ENCODE measurements at places on chromosomes 2 and 18.

DNA sequence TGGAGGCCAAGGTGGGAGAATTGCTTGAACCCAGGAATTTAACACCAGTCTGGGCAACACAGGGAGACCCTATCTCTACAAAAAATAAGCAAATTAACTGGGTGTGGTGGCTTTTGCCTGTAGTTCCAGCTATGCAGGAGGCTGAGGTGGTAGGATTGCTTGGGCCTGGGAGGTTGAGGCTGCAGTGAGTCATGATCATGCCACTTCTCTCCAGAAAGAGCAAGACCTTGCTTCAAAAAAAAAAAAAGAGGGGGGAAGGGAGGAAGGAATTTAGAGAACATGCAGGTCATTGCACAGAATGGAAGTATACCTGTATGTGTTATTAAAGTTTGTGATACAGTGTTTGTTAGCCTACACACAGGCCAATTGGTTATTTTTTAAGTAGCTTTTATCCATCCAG, 25.8 kb downstream of the PKP4 start:
- DNase-seq, result no peak

- DNase-seq, result no peak
Measured at GRCh38 chr2:187148059-187148714, 299.2 kb upstream of the ZSWIM2 start.

DNA sequence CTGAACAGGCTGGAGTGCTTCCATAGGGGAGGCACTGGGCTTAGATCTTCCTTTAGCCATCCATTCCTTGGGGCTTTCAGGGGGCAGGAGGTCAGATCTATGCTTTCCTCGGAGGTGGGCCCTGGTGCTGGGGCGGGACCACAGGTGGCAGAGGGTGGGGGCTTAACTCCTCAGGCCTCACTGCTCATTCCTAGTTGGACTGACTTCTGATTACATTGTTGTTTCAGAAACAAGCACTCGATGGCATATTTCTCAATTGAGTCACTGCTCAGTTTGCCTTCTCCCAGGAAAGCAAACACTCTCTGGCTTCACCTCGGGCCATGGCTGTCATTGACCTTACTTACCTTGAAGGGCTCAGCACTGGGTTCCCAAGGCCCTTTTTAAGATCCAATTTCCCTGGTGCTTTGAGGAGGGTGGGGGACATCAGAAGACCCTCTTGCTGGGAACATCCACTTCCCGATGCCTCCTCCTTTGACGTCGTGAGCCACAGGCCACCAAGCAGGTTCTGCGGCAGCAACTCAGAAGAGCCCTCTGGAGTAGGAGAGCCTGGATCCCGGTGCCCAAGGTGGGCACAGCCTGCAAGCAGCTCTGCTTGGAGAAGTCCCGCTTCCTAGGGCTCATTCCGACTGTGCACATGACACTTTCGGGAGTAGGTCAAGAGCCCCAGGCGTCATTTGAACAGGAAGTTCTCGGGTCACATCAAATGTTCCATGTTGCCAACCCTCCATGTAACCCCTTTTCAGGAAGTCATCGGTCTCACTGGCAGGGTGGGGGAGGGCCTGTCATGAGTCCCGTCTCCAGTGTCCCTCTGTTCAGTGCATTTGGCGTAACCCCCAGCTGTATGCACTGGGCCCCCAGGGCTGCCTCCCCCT, 40.6 kb downstream of the SDC1 start:
- DNase-seq, result no peak

DNA sequence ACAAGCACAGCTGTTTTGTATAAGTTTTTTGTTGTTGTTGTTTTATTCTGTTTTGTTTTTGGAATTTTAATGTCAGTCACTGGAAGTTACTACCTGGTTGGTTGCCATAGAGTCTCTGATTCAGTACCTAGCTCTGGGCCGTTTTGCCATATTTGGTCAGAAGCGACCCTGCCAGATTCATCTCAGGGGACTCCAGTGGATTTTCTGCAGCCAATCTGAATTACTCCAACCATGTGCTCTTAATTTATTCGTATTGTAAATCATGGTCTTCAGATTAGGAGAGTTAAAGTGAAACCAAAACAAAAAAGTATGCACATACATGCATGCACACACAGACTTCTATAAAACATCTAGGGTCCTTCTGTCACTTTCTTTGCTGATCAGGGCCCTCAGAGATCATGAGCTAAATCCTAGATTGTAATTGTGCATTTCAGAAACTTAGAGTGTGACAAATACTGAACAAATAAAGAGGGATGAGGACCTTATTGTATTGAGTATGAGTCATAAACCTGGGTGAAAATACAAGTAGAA, 317.4 kb upstream of the UBE2E3 start:
- no peak for DNase-seq

DNA sequence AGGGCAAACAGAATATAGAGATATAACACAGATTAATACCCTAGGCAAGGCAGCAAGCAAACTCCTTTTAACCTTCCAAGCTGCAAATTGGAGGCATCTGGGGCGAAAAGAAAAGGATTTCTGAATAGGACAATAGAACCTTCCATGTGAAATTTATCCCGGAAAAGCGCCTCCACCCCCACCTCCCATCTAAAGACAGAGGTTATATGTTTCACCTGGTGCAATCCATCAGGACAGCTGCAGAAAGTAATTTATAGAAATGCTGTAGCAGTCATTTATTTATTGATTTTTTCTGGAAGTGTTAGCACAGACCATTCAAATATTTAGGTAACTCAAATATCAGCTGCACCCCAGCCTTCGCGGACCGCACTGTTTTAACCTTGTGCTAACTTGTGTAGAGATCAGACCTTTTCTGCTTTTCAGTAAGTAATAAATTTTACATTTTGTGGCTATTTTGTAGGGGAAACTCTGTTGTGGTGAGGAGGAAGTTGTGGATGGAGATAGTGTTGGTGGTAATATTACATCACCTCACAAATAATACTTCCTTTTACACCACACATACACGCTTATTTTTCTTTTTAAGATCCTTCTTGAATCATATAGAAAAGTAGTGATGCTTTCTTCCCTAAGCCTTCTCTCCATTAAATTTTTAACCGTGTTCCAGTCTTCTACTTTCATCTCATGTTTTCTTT, 919.3 kb upstream of the CDH2 start:
- DNase-seq, result no peak

- DNase-seq, result peak; percentile 71
Measured at GRCh38 chr2:176464886-176465564, 195.8 kb downstream of the MTX2 start.

GRCh38 chr2:241813644-241814392, 4.8 kb downstream of the NEU4 start:
- no peak for DNase-seq

- no peak for DNase-seq
Measured at GRCh38 chr2:69201259-69201658, 185.8 kb downstream of the GFPT1 start.

DNA sequence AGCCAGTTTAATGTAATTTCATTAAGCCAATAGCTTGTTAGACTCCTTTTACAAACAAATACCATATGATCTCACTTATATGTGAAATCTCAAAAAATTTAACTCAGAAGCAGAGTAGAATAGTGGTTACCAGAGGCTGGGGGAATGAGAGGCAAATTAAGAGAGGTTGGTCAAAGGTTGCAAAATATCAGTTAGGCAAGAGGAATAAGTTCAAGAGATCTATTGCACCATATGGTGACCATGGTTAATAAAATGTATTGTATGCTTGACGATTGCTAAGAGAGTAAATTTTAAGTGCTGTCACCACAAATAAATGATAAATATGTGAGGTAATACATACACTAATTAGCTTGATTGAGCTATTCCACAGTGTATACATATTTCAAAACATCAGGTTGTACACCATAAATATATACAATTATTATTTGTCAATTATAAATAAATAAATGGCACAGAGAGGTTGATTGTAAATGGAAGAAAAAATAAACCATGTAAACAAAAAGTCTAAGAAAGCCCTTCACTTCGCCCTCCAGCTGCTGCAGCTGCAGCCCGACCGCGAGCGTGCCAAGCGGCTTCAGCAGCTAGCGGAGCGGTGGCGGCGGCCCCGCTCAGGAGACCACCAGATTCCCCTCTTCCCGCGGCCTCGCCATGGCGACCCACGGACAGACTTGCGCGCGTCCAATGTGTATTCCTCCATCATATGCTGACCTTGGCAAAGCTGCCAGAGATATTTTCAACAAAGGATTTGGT, 23.0 kb upstream of the ACTR2 start:
- no peak for DNase-seq

DNA sequence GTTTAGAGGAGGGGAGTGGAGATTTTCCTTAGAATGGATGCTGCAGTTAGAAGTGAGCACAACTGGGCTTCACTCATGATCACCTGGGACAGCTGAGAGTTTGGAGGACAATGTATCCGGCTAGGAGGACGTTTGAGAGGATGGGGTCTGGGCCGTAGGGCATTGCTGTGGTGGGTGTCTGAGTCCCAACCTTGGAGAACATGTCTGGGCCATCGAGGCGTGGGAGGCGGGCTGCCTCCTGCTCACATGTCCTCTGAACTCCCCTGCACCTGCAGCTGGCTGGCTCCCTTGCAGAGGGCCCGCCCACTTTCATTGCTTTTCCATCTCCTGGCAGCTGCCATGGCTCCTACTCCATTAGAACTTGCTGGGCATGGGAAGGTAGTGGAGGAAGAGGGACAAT, 203.0 kb upstream of the PXDN start:
- no peak for DNase-seq

DNA sequence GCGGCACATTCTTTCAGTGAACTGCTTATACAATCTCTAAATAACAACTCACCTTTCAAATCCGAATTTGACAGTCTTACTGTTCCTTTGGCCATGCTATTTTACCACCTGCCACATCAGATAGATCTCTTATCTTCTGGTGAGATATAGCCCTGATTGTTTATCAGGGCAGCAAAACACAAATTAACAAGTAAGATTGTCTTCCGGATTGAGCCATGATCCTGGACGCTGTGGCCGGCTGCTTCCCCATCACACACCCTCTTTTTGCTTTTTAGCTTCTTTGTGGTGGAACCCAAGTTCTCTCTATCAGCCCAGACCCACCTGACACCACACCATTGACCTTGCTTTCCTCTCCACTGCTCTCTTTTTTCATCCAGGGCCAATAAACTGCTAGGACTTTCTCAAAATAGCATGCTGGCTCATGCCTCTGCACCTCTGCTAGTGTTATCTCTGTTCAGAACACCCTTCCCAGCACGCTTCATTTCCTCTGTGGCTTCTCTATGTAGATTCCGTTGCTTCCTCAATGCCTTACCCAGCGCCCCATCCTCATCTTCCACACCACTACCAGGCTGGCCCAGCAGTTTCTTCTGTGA, 111.8 kb upstream of the CNTNAP5 start:
- DNase-seq, result no peak

DNA sequence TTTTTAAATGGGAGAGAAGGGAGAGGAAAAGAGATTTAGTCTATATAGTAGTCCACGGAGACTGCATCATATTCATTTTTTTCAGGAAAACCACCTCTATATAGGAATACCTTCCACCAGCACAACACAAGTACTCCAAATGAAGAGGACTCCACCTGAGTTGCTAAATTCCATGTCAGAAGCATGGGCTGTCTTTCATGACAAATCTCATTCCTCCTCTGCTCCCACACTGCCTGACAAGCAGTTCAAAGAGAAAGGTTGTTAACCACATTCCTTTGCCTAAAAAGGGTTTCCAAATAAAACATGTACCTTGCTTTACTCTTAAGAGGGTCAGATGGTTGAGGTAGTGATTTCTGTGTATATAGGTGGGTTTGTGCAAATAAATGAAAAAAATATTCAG, 122.0 kb downstream of the TMEFF2 start:
- no peak for DNase-seq

DNA sequence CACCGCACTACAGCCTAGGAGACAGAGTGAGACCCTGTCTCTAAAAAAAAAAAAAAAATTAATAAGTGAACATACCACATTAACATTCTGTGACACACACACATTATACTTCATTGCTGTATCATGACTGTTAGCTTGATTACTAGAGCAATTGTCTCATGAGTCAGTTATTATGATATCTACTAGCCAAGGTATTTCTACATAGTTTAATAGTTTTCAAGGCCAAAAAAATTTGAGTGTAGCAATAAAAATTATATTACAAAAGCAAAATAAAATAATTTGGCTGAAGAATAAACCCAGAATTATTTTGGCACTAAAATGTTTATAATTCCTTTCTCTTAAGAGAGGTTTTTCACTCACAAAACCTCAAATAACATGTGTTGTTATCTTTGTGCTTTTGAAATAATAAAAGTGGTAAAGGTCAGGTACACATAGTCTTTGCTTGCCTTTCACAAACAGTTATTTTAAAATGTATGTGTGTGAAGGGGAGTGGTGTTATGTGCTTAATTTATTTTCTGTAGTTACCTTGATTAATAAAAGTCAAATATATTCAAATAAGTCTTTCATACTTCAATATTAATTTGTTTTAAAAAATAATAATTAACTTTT, 136.9 kb upstream of the SPOPL start:
- DNase-seq, result no peak

DNA sequence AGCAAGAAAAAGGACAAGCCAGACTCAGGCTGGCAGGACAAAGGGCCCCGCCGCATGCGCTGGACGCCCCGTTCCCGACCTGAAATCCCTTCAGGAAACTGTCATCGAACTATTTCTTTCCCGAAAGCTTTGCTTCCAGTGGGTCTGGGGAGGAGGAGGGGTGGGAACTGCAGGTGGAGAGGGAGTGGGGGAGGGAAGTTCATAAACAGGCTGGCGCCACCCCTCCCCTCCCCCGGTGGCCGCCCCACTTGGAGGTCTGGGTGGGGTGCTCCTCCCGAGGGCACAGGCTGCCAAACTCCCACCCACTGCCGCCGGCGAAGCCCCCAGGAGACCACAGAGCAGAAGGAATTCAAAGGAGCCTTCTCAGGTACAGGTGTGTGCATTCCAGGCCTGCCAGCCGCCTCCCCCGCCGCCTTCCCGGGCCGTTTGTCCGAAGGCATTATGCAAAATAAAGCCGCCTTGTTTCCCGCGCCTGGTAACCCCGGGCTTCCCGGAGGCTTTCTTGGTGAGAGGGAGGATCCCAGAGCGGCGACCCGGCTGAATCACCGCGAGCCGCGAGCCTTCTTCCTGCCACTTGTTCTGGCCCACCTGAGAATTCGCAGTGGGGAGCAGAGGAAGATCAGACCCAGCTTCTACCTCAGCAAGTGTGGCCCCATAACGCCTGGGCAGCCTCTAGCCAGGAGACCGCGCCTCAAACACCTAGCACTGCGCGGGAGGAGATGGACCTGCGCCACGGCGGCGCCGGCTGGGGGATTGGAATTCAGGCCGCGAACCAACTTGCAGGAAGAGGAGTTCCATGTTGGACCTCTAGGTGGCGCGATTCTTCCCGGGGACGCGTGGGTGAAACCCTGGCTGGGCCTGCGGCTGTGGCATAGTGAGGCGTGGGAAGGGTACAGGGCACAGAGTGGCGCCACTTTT, 101.9 kb downstream of the FOXI3 start:
- no peak for DNase-seq

GRCh38 chr2:200408428-200409316, 101.2 kb downstream of the KCTD18 start:
- no peak for DNase-seq

DNA sequence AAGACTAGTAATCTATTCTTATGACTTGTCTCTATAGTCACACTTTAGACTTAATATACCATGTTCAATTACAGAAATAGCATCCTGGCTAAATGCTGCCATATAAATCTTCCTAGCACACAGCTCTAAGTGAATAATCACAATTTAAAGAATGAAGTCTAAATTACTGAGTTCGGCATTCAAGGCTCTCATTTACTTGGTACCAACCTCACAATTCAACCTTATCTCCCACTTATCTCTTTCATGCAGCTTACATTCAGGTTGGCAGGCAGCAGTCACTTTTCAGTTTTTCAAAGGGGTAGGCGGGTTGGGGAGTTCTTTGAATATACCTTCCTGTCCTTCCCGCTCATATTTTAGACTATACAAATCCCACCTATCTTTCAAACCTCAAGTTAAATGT, 1.5 kb downstream of the MMADHC start:
- DNase-seq, result no peak

GRCh38 chr2:144249035-144249637, 270.8 kb downstream of the ZEB2 start:
- no peak for DNase-seq
